Heart left ventricle (tissue), 16 donors: ENCODE measurements at places on chromosomes 11 and 22.

DNA sequence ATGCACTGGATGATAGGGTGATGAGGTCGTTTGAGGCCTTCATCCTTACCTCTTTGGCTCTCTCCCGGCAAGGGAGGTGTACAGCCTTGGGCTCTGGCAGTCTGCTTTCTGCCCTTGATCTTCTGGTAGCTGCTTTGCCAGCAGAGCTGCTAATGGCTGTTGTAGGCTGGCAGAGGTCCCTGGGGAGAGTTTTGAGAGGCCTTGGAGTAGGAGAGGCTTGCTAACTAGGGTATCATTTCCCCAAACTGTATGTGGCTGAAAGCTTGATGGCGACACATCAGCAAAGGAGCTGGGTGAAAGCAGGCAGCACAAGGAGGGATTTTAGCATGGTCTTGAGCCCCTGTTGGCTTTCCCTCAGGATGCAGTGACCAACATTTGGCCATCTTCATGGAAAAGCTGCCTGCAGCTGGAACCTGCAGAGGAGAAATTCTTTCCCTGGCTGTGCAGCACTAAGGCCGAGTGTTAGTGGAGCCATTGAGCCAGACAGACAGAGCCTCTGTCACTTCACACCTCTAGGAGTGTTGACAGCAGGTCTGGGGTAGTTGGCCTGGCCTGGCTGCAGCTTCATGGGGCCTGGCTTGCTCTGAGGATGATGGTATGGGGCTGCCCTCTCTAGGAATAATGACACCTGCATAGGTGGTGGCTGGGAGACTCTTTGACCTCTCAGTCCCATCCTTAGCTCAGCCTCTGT, 3.5 kb upstream of the AMPD3 start:
- DNase-seq = no peak

DNA sequence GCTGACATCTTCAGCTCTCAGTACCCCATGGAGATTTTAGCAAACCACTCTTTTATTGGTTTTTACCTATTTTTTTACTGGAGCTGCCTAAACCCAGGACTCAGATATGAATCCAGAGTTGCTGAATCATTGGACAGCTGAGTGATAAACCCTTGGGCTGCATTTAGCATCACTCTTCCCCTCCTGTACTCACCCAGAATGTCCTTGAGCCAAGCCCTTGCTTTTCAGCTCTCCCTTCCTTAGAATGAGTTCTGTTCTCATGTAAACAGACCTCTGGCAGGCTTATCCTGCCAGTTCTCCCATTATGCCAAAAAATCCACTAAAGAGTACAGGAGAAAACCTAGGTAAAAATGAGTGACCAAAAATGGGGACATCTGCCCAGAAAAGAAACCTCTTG, 200.1 kb upstream of the POU2AF2 start:
- DNase-seq = no peak

DNA sequence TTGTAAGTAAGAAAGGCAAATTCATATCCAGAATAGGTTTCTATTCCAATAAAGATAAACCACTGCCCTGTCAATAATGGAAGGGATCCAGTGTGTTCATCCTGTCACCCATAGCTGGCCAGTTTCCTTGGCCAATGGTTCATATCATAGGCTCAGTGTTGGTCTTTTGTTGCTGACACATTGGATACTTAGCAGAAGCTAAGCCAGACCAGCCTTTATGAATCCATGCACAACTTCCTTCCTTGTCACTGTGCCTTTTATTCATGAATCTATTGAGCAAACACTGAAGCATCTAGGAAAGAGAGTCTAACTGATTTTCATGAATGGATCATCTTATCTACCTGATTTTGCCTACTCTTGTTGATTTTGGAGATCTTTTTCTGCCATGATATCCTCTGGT, 20.0 kb downstream of the OR2AT4 start:
- no peak for DNase-seq

GRCh38 chr11:126310992-126311310, 7.1 kb downstream of the DCPS start:
- DNase-seq = no peak

DNA sequence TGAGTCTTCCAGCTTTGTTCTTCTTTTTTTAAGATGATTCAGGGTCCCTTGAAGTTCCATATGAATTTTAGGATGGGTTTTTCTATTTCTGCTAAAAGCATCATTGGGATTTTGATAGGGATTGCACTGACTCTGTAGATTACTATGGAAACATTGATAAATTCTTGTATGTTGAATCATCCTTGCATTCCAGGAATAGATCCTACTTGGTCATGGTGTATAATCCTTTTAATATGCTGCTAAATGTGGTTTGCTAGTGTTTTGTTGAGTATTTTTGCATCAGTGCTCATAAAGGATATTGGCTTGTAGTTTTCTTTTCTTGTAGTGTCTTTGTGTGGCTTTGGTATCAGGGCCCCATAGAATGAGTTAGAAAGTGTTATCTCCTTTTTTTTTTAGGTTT, 34.9 kb upstream of the PHOX2A start:
- no peak for DNase-seq

- DNase-seq = no peak
These were observed 139.8 kb upstream of the MTNR1B start for GRCh38 chr11:92829671-92830070.

DNA sequence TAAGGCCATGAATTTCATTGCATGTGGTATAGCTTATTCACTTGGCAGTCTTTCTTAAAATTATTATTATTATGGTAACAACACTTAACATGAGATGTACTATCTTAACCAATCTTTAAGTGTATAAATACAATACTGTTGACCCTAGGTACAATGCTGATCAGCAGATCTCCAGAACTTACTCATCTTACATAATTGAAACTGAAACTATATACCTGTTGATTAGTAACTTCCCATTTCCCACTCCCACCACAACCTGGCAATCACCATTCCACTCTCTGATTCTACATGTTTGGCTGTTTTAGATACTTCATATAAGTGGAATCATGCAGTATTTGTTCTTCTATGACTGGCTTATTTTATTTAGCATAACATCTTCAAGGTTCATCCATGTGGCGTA, 150.2 kb upstream of the POU2AF2 start:
- no peak for DNase-seq
